ENCODE measurements at places on chromosomes 11 and 22. TPM values are rescaled to one million over a fixed set of nuclear protein-coding genes. Genes with fewer than 3 reads are reported as not detected.

CRYBA4 gene
- total RNA-seq: 0.59 TPM

DNA sequence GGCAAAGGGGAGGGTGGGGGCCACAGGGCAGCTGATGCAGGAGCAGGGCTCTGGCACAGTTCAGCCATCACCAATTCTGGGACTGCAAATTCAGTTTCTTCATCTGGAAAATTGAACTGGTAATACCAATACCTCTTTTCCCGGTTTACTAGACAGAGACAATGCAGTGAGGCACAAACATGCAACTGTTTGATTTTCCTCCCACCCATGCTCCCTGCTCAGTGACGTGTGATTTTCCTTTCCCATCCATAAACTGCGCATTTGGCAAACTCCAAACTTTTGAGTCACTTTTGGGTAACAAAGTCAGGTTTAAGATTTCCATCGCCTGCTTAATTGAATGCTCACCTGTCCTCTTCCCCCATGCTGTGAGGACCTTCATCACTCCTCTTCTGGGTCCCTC is 23.2 kb downstream of the P2RY2 start:
- DNase-seq: no peak
- no peak overlapping the region for H3K4me3 ChIP-seq
- peaks cover 2% of the 10 kb centered on the region for H3K4me1 ChIP-seq
- H3K27ac ChIP-seq: no peak overlapping the region
- H3K36me3 ChIP-seq: no peaks in the 10 kb centered on the region

DNA sequence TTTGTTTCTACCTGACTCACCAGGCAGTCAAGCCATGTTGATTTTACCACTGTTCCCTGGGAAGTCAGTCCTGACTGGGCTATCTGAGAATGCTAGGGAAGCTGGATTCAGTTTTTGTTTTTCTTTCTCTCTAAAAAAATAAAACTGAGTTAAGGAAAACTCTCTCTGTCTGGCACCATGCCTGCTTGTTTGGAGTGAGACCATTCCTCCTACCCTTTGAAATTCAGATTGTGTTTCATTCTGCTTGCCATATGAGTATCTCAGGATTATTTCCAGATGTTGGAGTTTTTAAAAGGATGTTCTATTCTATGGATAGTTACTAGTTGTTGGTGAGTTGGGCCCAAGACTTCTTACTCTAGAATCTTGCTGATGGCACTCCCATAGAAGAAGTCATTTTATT is 1917.0 kb downstream of the LRRC4C start:
- DNase-seq: no peak
- H3K27ac ChIP-seq: no peak overlapping the region
- no peak overlapping the region for H3K4me3 ChIP-seq
- H3K27me3 ChIP-seq: no peaks in the 10 kb centered on the region
- H3K4me1 ChIP-seq: no peaks in the 10 kb centered on the region

CHADL gene
- 2.6 TPM for total RNA-seq

- no peak overlapping the region for H3K27ac ChIP-seq
- no peaks in the 10 kb centered on the region for H3K36me3 ChIP-seq
- H3K4me3 ChIP-seq: no peak overlapping the region
- H3K4me1 ChIP-seq: peaks cover 6% of the 10 kb centered on the region
- H3K27me3 ChIP-seq: no peaks in the 10 kb centered on the region
- DNase-seq: no peak
Measured at GRCh38 chr22:46827136-46827780, 64.8 kb downstream of the TBC1D22A start.

GRCh38 chr11:76602431-76602861 is 68.1 kb downstream of the LRRC32 start:
- peak overlapping the region; percentile 13 for H3K27ac ChIP-seq
- peak; percentile 88 for DNase-seq
- no peaks in the 10 kb centered on the region for H3K36me3 ChIP-seq
- peaks cover 35% of the 10 kb centered on the region for H3K4me1 ChIP-seq

- DNase-seq: no peak
- H3K27ac ChIP-seq: no peak overlapping the region
- H3K4me1 ChIP-seq: no peaks in the 10 kb centered on the region
Measured at GRCh38 chr22:32820131-32821119, 18.9 kb downstream of the TIMP3 start.

GRCh38 chr22:38923463-38924346 is 33.7 kb upstream of the APOBEC3A start:
- H3K36me3 ChIP-seq: no peaks in the 10 kb centered on the region
- H3K4me1 ChIP-seq: peaks cover 7% of the 10 kb centered on the region
- H3K27ac ChIP-seq: peak overlapping the region; percentile 57

CALCA gene
- not detected for total RNA-seq

GAL gene
- total RNA-seq: not detected

OTOG gene
- not detected for total RNA-seq

- no peaks in the 10 kb centered on the region for H3K27me3 ChIP-seq
- peaks cover 16% of the 10 kb centered on the region for H3K4me1 ChIP-seq
- peak overlapping the region; percentile 79 for H3K4me3 ChIP-seq
Measured at GRCh38 chr11:61162092-61162941, 1.1 kb upstream of the VPS37C start.

DNA sequence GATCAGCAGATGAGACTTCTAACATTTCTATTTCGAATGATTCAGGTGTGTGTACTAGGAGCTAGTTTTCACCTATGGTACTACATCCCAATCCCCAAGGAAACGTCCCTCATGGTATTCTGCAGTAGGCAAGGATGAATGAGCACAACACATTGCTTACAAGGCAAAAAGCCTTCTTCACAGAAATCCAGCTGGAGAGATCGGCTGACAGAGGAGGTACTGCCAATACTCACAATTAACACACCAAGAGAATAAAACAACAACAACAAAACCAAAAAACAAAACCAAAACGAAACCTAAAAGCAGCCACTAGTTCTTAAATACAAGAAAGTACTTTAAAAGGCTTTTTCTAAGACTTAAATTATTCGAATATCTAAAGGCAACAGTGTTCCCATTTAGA is 101.4 kb downstream of the PICALM start:
- H3K27me3 ChIP-seq: no peaks in the 10 kb centered on the region
- H3K27ac ChIP-seq: peak overlapping the region; percentile 53
- H3K36me3 ChIP-seq: no peaks in the 10 kb centered on the region
- H3K4me1 ChIP-seq: peaks cover 16% of the 10 kb centered on the region

GRCh38 chr11:61980783-61981541 is 13.5 kb upstream of the FTH1 start:
- no peaks in the 10 kb centered on the region for H3K36me3 ChIP-seq
- H3K4me1 ChIP-seq: peaks cover 3% of the 10 kb centered on the region
- no peak overlapping the region for H3K4me3 ChIP-seq
- H3K27ac ChIP-seq: no peak overlapping the region
- no peaks in the 10 kb centered on the region for H3K27me3 ChIP-seq
- DNase-seq: no peak

F2 gene
- total RNA-seq: not detected

DNA sequence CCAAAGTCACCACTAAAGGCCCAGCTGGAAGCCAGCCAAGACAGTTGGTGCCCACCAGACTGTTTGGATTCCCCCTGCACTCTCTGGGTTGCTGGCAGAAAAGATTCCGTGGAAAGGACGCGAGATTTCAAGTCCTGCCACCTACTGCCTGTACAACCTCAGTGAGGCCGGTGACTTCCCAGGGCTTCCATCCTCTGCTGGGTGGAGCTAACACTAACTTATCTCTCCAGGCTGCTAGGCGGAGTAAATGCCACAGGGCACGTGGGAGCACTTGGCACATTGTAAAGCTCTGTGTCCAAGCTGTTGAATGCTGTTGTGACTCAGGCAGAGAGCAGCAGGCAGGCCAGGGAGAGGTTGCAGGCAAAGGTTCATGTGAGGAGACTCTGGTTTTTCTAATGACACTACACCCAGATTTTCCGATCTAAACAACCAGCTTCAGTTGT is 50.9 kb upstream of the CDON start:
- no peaks in the 10 kb centered on the region for H3K27me3 ChIP-seq
- DNase-seq: peak; percentile 91
- H3K4me3 ChIP-seq: no peak overlapping the region

CCDC73 gene
- total RNA-seq: 0.23 TPM

- peaks cover 1% of the 10 kb centered on the region for H3K4me1 ChIP-seq
- DNase-seq: no peak
- H3K4me3 ChIP-seq: no peak overlapping the region
- no peaks in the 10 kb centered on the region for H3K27me3 ChIP-seq
Measured at GRCh38 chr11:1384199-1384970, 5.3 kb upstream of the BRSK2 start.

- H3K27me3 ChIP-seq: no peaks in the 10 kb centered on the region
- no peaks in the 10 kb centered on the region for H3K36me3 ChIP-seq
- H3K4me1 ChIP-seq: peaks cover 15% of the 10 kb centered on the region
- no peak overlapping the region for H3K4me3 ChIP-seq
- H3K27ac ChIP-seq: no peak overlapping the region
- DNase-seq: no peak
Measured at GRCh38 chr22:20520093-20520511, 12.7 kb downstream of the MED15 start.

GRCh38 chr22:22404598-22405284 is 103.8 kb downstream of the ZNF280B start:
- H3K4me3 ChIP-seq: no peak overlapping the region
- no peak for DNase-seq
- H3K27me3 ChIP-seq: no peaks in the 10 kb centered on the region
- H3K36me3 ChIP-seq: no peaks in the 10 kb centered on the region
- H3K4me1 ChIP-seq: no peaks in the 10 kb centered on the region
- H3K27ac ChIP-seq: no peak overlapping the region

DNA sequence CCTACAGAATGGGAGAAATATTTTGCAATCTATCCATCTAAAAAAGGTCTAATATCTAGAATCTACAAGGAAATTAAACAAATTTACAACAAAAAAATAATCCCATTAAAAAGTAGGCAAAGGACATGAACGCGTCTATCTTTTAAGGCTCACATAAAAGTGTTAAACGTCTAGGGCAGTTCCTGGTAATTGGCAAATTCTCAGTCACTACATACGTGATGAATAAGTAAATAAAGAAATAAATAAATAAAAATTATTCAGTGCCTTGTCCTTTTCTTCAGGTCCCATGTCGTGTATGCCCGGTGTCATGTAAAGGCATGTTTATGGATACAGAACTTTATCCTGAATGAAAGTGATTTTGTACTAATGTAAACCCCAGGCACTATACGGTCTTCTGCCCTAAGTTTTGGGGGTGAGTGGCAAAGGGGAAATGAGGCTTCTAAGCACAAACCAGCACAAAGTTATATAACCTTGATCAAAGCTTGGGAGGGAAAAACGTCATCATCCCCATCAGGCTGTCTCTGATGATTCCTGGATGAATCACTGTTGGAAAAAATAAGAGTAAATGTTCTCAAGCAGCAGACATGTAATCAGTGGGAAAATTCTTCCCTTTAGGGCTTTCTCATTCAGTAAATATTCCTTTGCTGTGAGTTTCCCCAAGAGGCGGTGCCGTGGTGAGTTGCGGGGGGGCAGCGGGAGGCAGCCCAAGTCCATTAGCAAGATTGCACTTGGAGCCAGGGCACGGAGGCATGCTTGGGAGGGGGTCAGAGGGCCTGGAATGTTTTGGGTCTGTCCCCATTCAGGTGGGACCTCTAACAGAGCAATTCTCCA is 30.4 kb upstream of the MICAL2 start:
- no peak overlapping the region for H3K27ac ChIP-seq
- no peak overlapping the region for H3K4me3 ChIP-seq
- peaks cover 3% of the 10 kb centered on the region for H3K4me1 ChIP-seq
- no peaks in the 10 kb centered on the region for H3K27me3 ChIP-seq
- no peaks in the 10 kb centered on the region for H3K36me3 ChIP-seq
- DNase-seq: peak; percentile 70

DNA sequence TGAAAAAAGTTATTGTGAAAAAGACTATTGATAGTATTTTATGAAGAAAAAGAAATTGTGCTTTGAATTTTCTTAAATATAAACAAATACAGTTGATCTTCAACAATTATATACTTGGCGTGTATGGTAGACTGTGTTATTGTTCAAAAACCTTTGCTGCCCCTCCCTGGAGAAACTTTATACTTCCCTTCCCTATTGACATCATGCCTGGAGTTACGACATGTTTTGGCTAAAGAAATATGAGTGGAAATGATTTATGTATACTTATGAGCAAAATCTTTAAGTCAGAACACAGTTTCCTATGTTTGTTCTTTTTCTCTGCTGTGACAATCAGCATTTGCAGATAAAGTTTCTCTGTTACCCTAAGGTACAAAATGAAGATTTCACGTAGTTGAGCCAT is 243.8 kb downstream of the TMEM135 start:
- no peak overlapping the region for H3K4me3 ChIP-seq
- H3K4me1 ChIP-seq: no peaks in the 10 kb centered on the region
- no peak overlapping the region for H3K27ac ChIP-seq
- no peak for DNase-seq

DNA sequence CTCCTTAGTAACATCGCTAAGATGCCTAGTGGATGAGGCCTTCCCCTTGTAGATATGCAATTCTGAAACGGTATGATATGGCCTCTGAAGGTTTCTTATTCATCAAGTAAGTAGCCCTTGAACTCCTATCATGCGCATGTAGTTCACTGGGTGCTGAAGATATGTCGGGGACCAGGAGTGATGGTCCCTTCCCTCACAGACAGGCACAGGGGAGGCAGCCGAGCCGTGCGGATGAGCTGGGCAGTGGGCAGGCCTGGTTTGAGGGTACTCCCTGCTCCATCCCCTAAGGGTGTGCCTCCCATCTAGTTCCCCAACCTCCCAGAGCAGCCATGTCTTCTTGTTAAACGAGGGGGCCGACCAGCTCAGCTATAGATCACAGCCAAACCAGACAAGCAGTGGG is 40.1 kb downstream of the TP53I11 start:
- no peak for DNase-seq
- no peaks in the 10 kb centered on the region for H3K4me1 ChIP-seq
- no peaks in the 10 kb centered on the region for H3K36me3 ChIP-seq
- H3K27me3 ChIP-seq: no peaks in the 10 kb centered on the region
- H3K27ac ChIP-seq: no peak overlapping the region

DNA sequence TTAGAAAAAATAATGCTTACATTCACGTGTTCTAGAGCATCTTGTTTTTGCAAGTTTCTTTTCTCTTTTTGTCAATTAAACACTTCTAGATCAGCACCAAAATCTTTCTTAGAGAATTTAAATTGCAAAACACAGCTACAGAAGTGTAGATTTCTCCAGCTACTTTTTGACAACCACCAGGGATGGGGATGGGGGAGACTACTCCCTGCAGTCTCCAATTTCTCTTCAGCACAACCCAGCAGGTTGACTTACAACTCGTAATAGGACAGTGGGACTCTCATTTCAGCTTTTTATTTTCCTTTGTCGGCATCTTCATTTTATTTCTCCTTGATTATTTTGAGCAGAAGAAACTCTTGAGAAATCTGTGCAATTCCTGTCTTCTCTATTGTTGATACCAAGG is 441.2 kb downstream of the LRRC4C start:
- H3K4me3 ChIP-seq: no peak overlapping the region
- H3K36me3 ChIP-seq: no peaks in the 10 kb centered on the region
- no peak for DNase-seq
- H3K27me3 ChIP-seq: no peaks in the 10 kb centered on the region

DNA sequence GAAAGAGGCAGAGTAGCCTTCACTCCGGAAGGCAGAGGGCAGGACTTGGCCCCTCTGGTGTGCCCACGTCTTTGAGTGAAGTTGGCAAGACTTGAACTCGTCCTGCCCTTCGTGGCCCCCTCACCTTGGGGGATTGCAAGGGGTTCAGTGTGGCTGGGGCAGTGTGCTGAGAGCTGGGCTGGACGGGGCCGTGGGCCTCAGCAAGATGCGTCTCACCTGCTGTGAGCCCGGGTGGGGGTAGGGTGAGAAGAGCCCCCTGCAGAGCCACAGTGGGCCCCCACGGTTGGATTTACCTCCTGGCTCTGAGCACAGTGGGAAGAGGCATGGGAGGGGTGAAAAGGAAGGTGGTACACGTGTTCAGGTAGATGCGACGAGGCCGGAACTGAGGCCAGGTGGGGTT is 81.4 kb upstream of the ATXN10 start:
- H3K4me3 ChIP-seq: no peak overlapping the region
- no peak for DNase-seq

GAB4 gene
- total RNA-seq: not detected

RCOR2 gene
- total RNA-seq: 2.2 TPM

CD44 gene
- 19.7 TPM for total RNA-seq

GRCh38 chr22:28442711-28443525 is 236.7 kb downstream of the TTC28 start:
- peak overlapping the region; percentile 56 for H3K4me3 ChIP-seq
- H3K27ac ChIP-seq: peak overlapping the region; percentile 28
- no peaks in the 10 kb centered on the region for H3K27me3 ChIP-seq

All from ovary (tissue), 10 donors.